Tibial nerve (tissue), 4 donors: ENCODE measurements at places on chromosomes 4 and X. TPM values are rescaled to one million over a fixed set of nuclear protein-coding genes. Genes with fewer than 3 reads are reported as not detected.

DNA sequence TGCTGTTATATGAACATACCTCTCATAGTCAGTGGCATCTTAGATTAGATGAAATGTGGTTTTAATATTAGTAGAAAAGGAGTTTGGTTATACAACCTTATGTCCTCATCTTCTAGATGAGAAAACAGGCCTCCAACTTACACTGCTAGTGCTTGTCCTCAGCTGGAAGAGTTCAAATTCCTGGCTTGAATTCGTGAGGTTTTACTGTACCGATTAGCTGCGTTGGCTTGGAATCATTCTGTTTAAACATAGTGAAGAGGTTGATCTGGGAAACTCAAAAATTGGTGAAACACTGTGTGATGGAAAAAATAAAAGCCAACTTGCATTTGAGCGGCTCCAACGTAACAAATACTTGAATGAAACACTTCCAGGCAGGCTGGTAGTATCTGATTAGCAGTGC lies 81.0 kb downstream of the LNX1 start:
- no peak for DNase-seq

The RAB39B gene
- 0.22 TPM for total RNA-seq

DNA sequence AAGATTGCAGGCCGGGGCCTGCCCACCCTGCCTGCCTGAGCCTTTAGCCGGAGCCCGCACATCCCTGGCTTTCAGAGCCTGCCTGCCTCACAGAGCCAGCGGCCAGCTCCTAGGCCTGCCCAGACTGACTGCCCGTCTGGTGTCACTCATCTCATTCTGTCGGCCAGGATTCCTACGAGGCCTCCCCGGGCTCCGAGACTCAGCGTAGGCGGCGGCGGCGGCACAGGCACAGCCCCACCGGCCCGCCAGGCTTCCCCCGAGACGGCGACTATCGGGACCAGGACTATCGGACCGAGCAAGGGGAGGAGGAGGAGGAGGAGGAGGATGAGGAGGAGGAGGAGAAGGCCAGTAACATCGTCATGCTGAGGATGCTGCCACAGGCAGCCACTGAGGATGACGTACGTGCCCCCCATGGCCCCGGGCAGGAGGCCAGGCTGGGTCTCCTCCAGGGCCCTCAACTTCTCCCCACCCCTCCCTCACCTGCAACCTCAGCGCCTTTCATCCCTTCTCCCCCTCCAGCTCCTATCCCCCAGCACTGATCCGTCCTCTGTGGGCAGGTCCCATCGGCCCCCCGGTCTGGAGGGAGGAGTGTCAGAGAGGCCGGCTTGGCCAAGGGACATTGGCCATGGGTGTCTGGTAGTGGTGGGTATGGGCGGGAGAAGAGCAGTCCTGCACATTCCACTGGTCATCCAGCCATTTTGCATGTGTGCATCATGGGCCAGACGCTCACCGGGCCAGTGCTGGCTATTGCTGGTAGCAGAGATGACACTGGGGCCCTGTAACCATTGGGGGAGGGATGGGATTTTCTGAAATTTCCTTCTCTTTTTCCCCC lies 22.6 kb upstream of the UBA1 start:
- DNase-seq = no peak

DNA sequence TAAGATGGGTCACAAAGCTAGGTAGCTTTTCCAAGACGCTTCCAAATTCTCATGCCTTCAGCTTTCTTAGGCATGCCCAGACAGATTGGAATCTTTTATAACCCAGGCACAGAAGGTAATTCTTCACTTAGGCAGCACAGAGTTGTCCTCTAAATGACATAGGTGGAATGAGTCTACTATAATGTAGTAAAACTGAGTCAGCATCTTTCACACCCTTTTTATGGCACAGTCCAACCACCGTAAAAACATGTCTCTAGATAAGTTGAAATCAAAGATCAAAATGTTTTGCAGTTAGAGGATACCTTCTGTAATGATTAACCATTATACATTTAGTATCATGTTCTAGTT lies 128.4 kb upstream of the FAT1 start:
- DNase-seq = no peak

DNA sequence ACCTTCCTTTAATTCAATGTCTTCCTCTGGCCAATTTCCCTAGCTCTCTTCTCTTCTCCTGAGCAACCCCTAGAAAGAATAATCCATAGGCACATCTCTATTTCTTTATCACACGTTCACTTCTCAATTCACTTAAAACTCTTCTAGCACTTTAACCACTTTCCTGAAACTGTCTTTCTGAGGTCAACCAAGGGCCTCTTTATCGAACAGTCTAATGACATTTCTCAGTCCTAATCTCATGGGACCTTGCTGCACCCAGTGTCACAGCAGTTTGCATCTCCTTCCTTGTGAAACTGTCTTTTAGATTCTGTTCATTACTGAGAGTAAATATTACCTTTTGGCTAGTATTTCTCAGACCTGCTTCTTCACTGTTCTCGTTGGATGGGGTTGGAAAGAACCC lies 285.3 kb upstream of the RASGEF1B start:
- no peak for DNase-seq

DNA sequence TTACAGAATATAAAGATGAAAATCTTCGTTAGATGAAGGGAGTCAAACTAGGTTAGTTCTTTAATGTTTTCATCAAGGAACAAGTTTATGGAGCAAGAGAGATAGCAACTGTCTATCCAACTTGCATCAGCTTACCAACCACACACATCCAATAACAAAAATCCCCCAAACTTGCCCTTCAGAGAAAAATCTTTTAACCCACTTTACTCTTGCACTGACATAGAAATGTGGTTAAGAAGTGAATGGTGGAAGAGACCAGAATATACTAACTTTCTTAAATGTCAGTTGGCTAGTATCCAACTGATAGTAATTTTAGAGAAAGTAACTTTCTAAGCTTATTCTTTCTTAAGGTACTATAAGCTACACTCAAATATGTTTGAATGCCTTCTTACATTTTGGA lies 1.7 kb upstream of the RAB9A start:
- DNase-seq = no peak

- DNase-seq = no peak
Observed at GRCh38 chr4:6959261-6959660, 49.6 kb downstream of the TBC1D14 start.

The AMTN gene
- not detected for total RNA-seq

DNA sequence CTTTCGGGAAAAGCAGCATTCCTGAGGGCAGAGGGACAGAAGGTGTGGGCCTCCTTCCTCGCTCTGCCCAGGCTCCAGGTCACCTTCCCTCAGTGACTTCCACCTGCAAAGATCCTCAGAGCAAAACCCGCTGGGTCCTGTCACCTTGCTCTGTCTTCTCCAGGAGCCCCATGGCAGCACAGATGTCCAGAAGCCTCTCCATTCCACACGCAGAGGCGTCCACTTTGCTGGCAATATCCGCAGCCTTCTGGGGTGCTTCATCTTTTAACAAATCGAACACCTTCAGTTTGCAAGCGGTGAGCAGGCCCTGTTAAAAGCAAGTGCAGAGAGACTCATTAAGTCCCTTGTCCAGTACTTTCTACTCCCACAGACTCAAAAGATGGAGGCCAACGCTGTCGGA lies 27.3 kb downstream of the ASMTL start:
- DNase-seq = no peak

- DNase-seq = no peak
Observed at GRCh38 chr4:94115687-94116086, 92.0 kb upstream of the SMARCAD1 start.

GRCh38 chr4:148778980-148779675 lies 336.9 kb upstream of the NR3C2 start:
- no peak for DNase-seq

DNA sequence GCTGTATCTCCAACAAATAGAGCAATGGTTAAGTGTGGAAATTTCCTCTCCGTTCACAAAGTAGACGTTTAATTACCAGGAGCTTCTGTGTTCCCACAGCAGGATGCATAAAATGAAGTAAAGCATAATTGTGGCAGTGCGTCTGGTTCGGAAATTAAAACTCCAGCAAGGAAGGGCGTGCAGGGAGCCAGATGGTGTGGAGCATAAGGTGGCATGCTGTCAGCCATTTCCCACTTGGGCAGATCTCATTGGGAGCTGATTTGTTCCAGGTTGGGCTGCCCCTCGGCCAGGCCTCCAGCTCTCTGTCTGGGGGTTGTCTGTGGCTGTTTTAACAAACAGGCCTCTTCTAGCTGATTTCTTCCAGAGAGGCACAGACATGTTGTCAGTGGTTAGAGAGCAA lies 182.1 kb upstream of the CLNK start:
- DNase-seq = no peak

The GNRHR gene
- not detected for total RNA-seq

GRCh38 chr4:168868044-168868781 lies 141.8 kb downstream of the CBR4 start:
- DNase-seq = no peak

DNA sequence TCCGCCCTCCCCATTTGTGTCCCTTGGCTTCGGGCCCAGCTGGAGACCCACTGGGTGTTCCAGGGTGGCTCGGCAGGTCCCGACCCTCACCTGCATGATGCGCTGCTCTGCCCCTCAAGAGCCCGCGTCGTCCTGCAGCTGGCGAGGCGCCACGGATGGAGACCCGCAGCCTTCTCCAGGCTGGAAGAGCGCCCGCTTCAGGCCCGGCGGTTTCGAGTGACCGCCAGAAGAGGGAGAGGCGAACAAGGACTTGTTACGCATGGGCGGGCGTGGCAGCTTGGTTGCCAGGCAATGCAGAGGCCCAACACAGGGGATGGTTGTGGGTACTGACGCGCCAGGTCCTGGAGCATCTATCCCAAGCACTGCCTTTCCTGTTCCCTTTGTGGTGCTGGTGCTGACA lies at the start of gene PDCL2:
Gene PDCL2 (minus strand): TSS at position 232 of the 400 bp plus-strand sequence. CDS start 136 bp downstream, at position 96.
- DNase-seq = no peak

GRCh38 chr4:161287678-161288352 lies 876.0 kb downstream of the FSTL5 start:
- no peak for DNase-seq

GRCh38 chrX:72060921-72061490 lies 70.7 kb downstream of the RTL5 start:
- no peak for DNase-seq

The CLDN22 gene
- not detected for total RNA-seq

DNA sequence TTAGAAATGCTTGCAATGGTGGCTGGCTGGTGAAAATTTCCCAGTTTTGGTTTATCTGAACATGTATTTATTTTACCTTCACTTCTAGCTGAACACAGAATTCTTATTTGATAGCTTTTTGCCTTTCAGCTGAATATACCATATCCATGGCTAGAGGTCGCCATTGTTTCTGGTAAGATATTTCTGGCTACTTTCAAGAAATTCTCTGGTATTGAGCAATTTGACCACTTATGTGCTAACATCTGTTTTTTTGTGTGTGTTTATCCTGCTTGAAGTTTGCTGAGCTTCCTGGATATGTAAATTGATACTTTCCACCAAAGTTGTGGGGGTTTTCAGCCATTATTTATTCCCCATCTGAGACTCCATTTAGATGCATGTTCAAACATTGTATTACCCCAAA lies 75.4 kb downstream of the FBXW7 start:
- DNase-seq = no peak

- peak; percentile 59 for DNase-seq
Observed at GRCh38 chr4:140094438-140095420, 59.3 kb downstream of the MAML3 start.
